Fibroblast of mammary gland (primary cell): ENCODE measurements at places on chromosomes 2 and 18.

DNA sequence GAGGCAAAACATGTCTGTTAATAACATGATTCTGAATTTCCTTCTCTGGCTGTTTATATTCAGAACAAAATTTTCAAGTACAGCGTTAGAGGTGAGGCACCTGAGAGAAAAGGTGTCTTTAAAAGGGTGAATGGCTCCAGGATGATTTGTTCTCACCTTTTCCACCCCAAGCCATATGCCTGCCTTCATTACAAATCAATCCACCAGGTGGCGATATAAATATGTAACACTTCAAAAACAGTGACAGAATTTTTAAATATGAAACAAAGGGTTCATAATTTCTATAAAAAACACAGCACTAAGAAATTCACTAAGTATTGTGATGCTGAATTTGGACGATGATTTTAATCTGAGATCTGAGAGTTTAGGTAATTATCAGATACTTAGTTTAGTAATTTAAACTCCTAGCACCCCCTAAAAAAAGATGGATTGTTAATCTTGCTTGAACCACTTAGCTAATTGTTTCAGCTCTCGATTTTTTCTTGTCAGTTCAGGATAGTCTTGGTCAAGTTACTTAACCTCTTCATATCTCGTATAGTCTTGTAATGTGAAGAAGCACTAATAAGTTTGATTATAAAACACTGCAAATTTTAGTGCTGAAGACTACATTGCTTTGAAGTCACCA is 528.8 kb downstream of the CPS1 start:
- DNase-seq: peak; percentile 38

DNA sequence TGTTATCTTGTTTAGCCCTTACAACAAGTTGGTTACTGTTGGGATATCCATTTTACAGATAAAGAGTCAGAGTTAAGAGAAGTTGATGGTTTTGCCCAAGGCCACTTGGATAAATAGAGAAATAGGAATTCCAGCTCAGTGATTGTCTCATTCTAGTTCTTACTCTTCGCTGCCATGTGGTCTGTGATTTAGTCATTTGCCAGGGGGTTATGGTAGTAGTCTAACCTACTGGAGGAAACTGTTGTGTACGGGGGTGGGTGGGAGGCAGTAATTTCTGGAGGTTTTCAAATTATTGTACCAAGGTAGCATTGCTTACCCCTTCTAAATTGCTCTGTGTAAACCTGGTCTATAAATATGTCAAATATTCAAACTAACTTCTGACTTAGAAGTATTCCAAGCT is 110.4 kb downstream of the MAP2 start:
- DNase-seq: no peak

GRCh38 chr2:57959390-57959789 is 87.2 kb upstream of the VRK2 start:
- no peak for DNase-seq

- no peak for DNase-seq
Measured at GRCh38 chr2:127256381-127256780, 36.3 kb upstream of the CYP27C1 start.

- no peak for DNase-seq
Measured at GRCh38 chr2:75646090-75646582, 447 bp upstream of the MRPL19 start.

- DNase-seq: no peak
Measured at GRCh38 chr2:11102956-11103860, 52.1 kb upstream of the SLC66A3 start.

GRCh38 chr18:55484773-55485172 is 103.2 kb downstream of the TCF4 start:
- no peak for DNase-seq

DNA sequence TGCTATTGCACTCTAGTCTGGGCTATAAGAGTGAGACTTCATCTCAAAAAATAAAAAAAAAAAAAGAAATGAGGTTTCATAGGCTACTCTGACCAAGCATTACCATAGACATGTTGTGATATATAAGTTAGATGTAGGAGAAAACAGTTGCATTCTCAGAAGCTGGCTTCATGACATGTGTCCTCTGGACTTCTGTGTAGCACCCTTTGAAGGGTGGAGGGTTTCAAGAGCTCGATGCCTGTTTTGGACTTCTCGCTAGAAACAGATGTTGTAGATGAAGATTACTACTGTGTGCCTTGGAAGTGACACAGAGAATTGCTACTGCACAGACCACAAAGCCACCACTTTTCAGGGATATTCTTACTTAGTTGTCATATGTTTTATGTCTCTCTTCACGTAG is 91.0 kb downstream of the TMEM247 start:
- DNase-seq: no peak

GRCh38 chr18:61371111-61371510 is 37.9 kb downstream of the CDH20 start:
- no peak for DNase-seq

GRCh38 chr2:118325321-118325955 is 237.2 kb downstream of the INSIG2 start:
- no peak for DNase-seq

DNA sequence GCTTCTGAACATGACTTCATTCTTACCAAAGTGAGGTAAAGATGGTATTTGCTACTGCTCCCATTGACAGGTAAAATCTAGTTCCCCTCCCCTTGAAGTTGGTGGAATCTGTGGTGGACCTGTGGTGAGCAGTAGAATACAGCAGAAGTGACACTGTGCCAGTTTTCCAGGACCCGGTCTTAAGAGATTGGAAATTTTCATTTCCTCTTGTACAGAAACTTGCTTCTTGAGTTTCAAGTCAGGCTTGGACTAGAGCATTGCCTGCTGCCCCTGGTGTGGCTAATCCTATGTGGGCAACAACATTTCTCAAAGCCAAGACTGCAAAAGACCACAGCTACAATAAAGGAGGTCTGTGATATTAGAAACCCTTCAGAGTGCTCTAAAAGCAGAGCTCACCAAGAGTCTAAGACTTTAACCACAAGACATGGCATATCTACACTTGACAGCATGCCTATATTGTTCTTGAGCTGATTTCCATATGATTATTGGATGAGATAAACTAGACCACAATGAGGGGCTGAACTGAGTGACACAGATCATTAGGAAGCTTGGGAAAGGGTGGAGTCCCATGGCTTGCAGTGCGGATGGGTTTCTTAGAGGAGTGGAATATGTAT is 458.1 kb downstream of the BCL11A start:
- no peak for DNase-seq

- DNase-seq: no peak
Measured at GRCh38 chr18:3704556-3705344, 254.8 kb downstream of the TGIF1 start.

GRCh38 chr18:2680216-2680792 is 24.8 kb downstream of the SMCHD1 start:
- DNase-seq: no peak

GRCh38 chr2:239751679-239752355 is 273.3 kb downstream of the NDUFA10 start:
- DNase-seq: no peak

DNA sequence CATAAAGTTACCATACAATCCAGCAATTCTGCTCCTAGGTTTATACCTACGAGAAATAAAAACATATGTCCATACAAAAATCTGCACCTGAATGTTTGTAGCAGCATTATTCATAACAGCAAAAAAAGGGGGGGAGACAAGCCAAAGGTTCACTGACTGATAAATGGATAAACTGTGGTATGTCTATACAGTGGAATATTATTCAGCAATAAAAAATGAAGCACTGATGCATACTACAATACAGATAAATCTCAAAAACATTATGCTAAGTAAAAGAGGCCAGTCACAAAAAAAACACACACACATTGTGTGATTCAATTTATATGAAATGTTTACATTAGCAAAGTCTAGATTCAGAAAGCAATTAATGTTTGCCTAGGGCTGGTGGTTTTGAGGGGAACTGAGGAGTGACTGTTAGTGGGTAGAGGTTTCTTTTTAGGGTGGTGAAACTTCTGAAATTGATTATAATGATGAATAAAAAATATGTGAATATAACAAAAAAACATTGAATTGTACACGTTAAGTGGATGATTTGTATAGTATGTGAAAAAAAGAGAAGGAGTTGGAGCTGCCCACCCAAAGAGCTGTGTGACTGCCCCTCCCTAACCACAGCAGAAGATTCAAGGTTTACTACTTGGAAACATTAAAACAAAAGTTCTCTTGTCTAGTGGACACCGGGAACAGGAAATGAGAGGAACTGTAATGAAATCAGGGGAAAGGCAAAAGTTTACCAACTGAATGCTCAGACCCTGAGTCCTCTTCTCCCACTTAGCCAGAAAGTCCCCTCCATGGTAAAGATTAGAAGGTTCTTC is 13.4 kb downstream of the COLEC12 start:
- DNase-seq: no peak

DNA sequence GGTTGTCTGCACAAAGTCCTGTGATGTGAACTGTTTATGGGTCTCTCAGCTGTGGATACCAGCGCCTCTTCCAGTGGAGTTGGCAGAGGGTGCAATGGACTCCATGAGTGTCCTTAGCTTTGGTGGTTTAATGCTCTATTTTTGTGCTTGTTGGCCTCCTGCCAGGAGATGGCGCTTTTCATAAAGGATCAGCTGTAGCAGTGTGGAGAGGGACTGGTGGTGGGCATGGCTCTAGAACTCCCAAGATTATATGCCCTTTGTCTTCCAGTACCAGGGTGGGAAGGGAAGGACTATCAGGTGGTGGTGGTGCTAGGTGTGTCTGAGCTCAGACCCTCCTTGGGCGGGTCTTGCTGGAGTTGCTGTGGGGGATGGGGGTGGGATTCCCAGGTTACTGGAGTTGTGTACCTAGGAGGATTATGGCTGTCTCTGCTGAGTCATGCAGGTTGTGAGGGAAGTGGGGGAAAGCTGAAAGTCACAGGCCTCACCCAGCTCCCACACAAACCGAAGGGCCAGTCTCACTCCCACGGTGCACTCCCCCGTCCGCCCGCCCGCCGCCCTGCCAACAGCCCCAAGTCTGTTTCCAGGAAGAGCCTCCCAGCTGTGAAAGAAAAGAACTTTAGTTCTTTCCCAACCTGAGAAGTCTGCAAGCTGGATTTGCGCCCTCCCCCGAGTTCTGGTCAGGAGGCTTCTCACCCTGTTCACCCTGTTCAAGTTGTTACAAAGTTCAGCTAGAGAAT is 108.1 kb downstream of the MARCO start:
- no peak for DNase-seq
